ENCODE measurements at places on chromosomes 4 and X.

- no peaks in the 10 kb centered on the region for H3K4me1 ChIP-seq
- DNase-seq = no peak
- H3K4me3 ChIP-seq = no peak overlapping the region
- no peaks in the 10 kb centered on the region for H3K27me3 ChIP-seq
- no peaks in the 10 kb centered on the region for H3K36me3 ChIP-seq
- H3K27ac ChIP-seq = no peak overlapping the region
These were observed 34.4 kb downstream of the AGTR2 start for GRCh38 chrX:116204932-116205331.

- H3K4me3 ChIP-seq = no peak overlapping the region
- no peak overlapping the region for H3K27ac ChIP-seq
- no peaks in the 10 kb centered on the region for H3K4me1 ChIP-seq
- no peak for DNase-seq
These were observed 185.0 kb upstream of the GALNT7 start for GRCh38 chr4:172983631-172984030.

DNA sequence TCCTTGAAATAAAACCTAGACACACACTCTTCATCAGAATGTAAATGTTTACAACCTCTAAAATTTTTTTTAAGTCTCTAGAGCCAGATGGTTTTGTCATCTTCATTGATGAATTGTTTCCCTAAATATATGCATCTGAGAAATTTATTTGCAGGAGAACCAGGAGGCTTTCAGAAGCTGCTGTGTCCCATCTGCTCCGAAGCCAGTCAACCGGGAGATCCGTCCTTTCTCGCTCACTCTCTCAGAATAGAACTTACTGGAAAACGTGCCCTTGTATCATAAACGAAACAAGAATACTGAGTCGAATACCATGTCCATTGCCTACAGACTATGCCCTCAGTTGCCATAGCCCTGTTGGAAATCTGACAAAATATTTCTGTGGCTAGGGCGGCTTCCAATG lies 103.5 kb downstream of the SLC34A2 start:
- DNase-seq = no peak
- H3K27me3 ChIP-seq = no peaks in the 10 kb centered on the region
- H3K27ac ChIP-seq = no peak overlapping the region

DNA sequence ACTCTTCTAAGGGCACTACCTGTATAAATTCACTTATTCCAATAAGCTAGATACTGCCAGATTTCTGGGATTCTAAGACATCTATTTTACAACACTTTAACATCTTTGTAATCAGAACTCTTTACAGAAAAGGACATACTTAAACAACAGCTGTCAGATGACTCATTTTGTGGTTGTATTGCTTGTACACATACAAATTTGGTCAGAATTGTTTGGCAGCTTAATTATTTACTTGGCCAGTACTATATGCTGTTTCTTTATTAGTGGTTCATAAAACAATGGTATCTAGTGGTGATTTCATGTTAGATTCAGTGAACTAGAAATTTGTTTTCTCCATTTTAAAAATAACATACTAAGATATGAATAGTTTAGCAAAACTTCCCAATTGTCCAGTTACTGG lies 27.2 kb downstream of the PALLD start:
- no peaks in the 10 kb centered on the region for H3K36me3 ChIP-seq
- H3K4me3 ChIP-seq = no peak overlapping the region
- H3K4me1 ChIP-seq = no peaks in the 10 kb centered on the region
- peaks cover 29% of the 10 kb centered on the region for H3K27me3 ChIP-seq
- H3K27ac ChIP-seq = no peak overlapping the region

- no peak overlapping the region for H3K4me3 ChIP-seq
- no peaks in the 10 kb centered on the region for H3K36me3 ChIP-seq
- H3K27ac ChIP-seq = no peak overlapping the region
- DNase-seq = no peak
- no peaks in the 10 kb centered on the region for H3K27me3 ChIP-seq
These were observed 540.8 kb downstream of the ADGRL3 start for GRCh38 chr4:61740886-61741285.

Data from activated T-helper 2 cell treated with anti-CD3 and anti-CD28 coated beads, Interferon-gamma antibody, Interleukin-2, Interleukin-4, amounts not matched to agents 10 μg/mL and 5 μg/mL and 100 μg/mL, durations not matched to agents 14 hours and 24 hours and 36 hours (primary cell).